ENCODE measurements at places on chromosomes 5 and 9.

DNA sequence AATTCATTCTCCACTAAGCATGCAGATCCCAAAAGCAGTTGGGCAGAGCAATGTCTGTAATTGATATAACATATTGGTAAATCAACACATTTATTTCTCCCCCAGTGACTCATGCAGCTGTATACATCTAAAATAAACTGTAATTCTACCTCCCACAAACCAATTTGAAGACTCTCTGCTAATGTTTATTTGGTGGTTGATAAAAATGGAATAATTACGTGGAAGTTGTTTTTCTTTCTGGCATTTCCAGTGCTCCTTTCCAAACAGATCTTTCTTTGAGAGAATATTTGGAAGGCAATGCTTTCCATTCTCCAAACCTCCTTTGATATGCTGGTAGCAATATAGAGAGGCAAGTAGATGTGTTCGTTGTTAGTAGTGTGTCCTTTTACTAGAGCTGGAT, 194.7 kb downstream of the CHSY3 start:
- DNase-seq: no peak

GRCh38 chr9:136395345-136396218, 4.4 kb downstream of the SNAPC4 start:
- no peak for DNase-seq

- no peak for DNase-seq
These were observed 72.1 kb downstream of the ABCA1 start for GRCh38 chr9:104855807-104856206.

DNA sequence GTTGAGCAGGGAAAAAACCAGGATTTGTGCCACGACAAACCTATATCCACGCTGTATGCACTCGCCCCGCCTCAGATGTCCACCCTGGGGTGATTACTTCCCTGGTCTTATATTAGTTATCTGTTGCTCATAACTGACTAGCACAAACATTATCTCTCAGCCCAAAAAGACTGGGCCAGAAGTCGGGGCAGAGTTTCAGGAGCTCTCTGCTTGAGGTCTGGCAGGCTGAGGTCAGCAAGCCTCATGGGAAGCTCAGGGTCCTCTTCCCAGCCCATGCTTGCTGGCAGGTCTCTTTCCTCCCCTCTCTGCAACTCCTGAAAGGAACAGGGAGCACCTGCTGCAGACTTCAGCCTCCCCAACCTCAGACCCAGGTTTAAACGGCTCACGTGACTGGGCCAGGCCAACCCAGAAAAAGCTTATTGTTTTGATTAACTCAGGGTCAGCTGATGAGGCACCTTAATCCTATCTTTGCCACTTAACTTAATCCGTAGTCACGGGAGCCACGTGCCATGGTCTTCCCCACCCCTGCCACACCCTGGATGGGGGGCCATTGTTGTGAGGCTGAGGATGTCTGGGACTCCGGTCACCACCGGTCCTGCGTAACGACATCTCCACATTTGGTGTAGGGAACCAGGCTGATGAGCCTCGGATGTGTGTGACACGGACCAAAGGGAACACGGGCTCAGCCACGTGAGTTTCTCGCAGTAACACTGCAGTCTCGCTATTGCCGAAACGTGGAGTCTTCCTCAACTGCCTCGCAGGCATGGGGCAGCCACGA, 123.7 kb upstream of the IRX4 start:
- DNase-seq: no peak

DNA sequence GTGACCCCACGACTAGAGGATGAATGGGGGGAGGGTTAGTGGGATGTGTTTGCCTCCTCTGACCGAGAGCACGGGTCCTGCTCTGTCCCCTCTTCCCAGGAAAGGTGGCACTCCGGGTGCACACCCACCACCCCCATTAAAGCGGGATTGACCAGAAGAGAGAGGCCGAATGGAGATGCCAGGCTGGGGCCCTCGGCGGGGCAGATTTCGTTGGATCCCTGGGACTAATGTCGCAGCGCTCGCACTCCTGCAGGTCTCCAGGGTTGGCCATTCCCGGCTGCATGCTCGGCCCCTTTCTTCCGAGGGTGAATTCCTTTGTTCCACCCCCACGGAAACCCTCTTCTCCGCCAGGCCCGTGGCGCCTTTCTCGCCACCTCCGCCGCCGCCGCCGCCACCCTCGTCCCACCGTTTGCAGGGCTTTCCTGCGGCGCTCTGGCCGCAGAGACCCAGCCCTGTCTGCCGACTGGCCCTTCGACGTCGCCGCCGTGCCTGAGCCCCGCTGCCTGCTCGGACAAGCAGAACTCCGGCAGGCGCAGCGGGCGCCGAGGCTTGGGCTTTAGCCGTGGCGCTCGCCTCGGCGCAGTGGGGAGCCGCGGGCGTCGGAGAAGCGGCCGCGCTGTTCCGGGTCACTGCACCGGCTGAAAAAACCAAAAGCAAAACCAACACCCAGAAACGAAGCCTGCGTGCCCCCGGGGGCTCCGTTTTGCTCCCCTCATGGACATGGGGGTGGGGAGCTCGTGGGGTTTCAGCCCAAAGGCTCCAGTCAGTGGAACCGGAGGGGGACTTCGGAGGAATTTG, 11.8 kb downstream of the LMX1B start:
- no peak for DNase-seq

- DNase-seq: no peak
These were observed 148.2 kb downstream of the TLE4 start for GRCh38 chr9:79719989-79720388.

GRCh38 chr9:109378316-109378715, 57.5 kb upstream of the EPB41L4B start:
- no peak for DNase-seq

DNA sequence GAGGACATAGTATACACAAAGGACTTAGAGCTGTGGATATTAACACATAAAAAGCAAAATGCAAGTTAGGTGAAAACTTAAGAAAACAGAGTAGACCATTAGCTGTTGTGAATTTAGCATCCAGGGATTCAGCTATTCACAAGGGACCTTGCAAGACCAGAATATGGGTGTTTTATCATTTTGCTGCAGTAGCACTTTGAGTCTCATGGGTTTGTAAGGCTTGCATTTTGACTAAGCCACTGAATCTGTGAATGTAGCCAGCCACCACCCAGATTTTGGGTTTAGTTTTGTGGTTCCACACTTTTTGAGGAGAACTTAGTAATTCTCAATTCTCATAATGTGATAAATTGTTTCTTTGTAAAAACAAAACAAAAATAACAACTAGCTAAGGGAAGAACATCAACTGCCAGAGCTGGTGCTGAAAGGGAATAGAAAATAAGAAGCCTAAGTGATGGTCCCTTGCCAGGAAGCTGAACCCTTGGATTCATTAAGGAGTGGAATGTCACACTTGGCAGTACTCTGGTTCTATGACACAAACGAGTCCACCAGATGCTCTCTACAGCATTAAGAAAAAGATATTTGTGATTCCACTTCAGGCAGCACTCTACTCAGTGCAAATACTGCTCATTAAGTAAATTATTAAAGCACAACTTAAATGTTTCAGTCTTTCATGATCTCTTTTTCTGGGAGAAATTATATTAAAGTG, 557.4 kb upstream of the ZNF462 start:
- peak; percentile 36 for DNase-seq

GRCh38 chr5:83331842-83332241, 139.7 kb upstream of the VCAN start:
- no peak for DNase-seq

DNA sequence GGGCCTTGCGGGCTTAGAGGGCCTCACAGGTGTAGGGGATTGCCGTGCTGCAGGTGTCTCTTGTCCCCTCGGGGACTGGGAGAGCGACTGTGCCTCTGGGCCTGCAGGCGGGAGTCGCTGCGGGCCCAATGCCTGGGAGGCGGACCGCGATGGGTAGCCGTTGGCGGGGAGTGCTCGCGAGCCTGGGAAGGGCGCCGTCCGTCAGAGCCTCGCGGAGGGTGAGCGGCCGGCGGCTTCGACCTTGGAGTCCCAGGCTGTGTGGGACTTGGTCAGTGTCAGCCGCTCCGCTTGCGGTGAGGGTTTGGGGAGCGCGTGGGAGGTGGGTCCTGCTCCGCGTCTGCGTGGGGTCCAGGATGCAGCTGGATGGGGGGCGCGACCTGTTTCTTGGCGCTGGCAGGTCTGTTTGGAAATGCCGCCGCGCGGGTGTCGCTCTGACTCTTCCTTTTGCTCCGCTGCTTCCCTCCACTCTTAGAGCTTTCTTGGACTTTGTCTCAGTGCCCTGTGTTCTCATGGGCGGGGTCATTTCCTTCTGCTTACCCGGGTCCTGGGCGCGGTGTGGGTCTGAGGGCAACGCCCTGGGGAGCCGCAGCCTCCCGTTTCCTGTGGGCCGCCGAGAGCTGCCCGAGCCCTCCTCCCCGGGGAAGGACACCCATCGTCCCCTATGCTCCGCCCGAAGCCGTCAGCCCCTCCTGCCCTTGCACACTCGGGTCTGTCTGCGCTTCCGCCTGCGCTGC, 88.9 kb upstream of the CACNA1B start:
- no peak for DNase-seq

- no peak for DNase-seq
These were observed 964.9 kb downstream of the MAT2B start for GRCh38 chr5:164470312-164470711.

DNA sequence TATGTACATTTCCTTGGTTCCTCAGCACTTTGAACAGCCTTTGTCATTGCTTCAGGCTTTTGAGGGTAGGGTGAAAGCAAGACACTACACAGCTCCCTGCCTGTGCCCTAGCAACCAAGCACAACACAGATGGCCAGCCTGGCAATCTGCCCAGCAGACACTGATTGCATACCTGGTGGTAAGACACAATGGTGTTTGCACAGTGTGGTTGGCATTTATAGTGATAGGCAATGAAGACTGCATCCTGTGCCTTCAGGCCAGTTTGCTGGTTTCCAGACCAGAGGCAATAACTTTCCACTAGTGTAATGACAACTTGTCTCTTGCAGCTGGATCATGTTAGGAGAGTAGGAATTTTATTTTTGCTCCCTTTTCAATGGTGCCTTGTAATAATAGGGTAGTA, 144.5 kb upstream of the TNC start:
- DNase-seq: no peak

DNA sequence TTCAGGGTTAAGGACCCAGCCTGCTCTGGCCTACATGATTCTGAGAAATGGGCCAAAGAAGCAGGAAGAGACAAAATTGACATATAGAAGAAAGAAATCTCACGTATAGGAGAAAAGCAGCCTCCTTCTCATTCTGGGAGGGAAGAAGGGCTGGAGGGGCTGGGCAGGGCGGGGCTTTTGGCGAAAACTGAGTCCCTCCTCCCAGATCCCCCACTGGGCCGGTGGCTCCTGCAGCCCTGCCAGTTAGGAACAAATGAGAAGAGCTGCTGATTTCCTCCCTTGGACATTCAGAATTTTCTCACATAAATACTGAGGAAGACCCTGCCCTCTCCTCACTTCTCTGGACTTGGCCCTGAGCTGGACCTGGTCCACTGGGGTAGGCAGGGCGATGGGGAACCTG, at the start of gene WNT8A:
Gene WNT8A (plus strand): TSS at position 332 of the 400 bp plus-strand sequence. CDS start 95 bp downstream, outside the sequence.
- no peak for DNase-seq

- DNase-seq: no peak
These were observed 7.9 kb upstream of the PSMB7 start for GRCh38 chr9:124423155-124423554.

DNA sequence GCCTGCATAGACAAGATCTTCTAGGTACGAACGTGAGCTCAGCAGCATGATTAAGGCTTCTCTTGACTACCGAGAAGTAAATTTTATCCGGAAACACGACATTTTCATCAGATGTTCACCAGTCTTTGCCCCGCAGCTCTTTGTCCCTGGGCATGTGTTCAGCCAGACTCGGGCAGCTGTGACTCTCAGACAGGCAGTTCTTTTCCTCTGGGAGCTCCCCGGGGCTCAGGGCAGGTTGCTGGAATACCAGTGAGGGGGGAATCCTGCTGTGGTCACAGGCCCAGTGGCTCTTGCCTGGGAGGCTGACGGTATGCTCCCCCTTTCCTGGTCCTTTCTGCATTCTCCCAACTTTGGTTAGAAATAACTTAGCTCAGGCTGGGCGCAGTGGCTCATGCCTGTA, 186.1 kb downstream of the GNA14 start:
- DNase-seq: no peak

DNA sequence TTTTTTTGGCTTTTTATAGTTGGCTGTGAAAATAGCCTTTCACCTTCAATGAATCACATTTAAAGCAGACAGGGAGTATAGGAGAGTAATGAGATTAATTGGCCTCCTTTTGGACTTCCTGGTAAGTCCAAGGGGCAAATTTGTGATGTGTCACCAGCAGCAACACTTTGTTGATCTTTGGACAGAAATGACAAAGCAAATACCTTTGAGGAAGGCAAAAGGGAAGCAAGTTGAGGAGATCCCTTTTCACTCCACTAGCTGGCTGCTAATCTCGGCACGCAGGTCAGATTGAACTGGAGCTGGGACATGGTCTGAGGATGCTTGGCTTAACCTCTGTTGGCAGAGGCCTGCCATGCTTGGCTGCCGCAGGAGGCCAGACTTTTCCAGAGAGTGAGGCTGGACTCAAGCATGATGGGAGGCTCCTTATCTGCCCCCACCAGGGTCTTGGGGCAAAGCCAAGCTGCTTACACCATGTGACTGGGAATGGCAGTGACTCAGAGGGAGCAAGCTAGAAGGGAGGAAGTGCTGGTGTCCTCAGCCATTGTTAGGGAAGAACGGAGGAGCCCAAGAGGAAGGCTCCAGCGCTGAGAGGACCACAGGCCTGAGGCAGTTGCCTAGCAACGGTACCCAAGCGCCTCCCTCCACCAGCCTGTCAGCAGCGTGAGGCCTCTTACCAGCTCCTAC, 174.5 kb upstream of the MAP1B start:
- no peak for DNase-seq

DNA sequence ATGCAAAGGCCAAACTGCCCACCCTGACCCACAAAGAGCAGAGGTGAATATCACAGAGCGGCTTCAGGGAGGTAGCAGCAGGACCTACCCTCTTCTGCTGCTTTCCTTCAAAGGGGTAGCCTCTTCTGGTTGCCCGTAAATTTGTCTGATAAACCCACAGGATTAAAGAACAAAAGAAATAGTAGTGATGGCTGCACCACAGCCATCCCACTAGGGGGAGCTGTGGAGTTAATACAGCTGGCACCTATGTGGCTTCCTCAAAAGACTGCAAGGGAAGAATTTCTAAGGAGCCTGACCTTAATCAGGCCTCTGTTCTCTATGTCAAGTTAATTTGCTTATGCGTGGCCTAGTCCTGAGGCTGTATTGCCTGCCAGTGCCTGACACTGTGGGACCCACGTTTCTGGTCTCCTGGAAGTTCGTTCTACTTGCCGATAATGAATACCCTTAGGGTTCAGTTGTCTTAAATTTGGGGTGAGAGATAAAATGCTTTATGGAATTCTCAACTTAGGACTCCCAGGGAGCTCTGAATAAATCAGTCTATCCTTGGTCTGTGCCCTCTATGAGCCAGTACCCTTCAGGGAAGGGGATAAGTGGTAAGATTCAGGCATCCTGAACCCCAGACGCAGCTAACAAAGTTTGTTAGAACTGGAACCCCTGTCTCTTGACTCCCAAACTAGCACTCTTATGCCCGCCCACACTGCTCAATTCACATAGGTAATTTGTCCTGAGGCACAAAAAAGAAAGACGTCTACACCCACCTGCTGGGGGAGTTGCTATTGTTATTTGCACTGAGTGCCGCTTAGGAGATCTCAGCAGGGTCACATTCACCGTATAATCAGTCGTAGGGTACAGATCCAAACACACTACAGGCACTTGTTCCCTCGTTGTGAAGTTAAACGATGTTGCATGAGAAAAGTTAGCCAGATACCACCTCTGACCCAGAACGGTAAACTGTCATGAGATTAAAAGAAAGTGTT, 77.1 kb downstream of the SUSD1 start:
- DNase-seq: peak; percentile 80
